ENCODE measurements at places on chromosomes 2 and 18.

DNA sequence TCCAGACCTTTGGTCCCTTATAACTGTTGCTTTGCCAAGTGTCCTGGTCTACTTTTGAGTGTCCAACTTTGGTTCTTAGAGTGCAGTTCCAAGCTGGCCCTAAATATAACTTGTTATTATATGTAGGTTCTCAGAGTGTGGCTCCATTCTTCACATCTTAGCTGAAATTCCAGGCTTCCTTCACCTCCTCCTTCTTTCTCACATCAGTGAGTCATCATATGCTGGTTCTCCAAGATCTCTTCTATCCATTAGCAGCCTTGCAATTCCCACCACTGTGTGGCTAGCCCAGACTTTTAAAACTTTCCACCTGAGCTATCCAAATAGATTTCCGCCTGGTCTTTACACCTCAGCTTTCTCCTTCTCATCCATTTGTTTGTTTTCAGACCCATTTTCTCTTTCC is 12.6 kb upstream of the CXCR4 start:
- no peak for DNase-seq

GRCh38 chr2:225399504-225399903 is at the start of gene NYAP2:
TSS of gene NYAP2 (plus strand) at chr2:225399710. CDS start at chr2:225408881, 9,171 bp downstream.
- DNase-seq: no peak

DNA sequence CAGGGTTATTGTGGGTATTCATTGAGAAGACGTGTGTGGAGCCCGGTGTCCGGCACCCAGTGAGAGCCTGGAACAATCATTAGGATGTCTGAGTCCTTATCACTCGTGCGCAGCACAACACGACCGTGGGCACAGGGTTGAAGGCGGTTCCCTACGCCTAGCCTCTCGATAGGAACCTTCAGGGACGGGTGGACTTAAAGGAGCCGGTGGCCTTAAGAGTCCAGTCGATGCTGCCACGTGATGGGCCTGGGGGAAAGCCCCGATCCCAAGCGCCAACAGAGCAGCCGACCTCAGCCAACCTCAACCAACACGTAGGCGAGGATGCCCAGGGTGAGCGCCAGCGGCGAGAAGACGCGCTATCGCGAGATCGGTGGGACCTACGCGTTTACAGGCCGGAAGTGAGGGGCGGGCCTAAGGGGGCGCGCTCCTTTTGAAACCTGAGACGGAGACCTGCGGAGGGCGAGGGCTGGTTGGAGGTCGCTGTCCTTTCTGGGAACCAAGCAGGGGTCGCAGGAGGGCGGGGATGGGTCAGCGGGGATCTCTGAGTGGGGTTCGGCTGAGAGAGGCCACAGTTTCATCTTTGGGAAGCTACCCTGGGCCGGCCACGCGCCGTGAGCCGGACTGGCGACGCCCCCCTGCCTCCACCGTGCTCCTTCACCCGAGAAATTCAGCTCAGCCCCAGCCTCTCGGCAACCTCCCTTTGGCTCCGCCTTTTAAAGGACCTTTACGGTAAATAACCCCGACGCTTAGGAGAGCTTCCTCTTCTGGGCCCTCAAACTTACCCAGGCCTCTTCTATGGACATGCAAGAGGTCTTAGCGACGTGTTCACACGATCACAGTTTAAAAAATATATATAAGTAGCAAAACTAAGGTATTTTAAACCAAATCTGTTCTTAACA is 28.3 kb downstream of the WNT10A start:
- DNase-seq: peak; percentile 67

DNA sequence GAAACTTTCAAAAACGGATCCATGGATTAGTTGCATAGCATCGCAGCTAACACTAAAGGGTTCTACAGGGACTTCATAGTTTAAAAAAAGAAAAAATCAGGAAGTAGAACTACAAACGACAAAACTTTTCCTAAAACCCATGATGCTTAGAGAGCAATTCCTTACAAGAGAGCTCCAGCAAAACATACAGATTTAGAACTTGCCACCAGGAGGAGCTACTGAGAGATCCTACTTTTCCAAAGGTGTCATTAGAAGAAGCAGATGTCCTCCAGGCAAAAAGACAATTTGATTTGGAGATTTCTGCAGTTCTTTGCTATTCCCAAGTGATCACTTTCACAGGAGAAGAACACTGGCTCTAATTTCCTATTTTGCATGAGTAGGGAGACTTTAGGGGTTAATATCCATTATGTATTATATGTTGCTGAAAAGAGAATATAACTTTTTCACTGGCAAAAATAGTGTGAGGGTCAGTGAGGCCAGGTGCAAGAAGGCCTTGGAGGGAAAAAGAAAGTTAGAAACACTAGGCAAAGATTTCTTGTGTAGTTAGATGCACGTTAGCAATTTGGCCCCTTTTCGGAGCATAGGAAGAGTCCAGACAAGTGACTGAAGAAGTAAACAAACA is 436.2 kb downstream of the SUCLG1 start:
- DNase-seq: no peak

GRCh38 chr2:191580581-191580980 is 97.4 kb upstream of the NABP1 start:
- DNase-seq: no peak
